ENCODE measurements at places on chromosomes 6 and 20.
A peak's percentile ranks its signal among the peaks of the same experiment; 100 is the strongest.

- no peak for DNase-seq
These were observed 188.2 kb downstream of the FNDC1 start for GRCh38 chr6:159357211-159357915.

- DNase-seq: no peak
These were observed 14.7 kb downstream of the LRRC73 start for GRCh38 chr6:43495409-43495941.

DNA sequence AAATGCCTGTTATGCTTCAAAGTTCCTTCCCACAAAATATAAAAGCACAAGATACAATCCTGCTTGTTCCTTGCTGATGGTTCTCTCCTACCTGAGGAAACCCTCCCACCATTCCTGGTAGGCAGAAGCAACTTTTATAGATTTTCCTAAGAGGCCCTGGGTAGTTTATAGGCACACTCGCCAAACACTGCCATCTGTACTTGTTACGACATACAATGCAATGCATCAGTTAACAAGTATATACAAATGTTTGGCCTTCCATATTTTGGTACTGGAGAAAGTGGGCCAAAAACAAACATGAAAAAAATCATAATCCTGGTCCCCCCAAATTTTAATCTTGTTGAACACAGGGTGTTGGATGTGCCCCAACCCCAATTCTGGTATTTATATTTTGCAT lies 16.6 kb downstream of the MCM9 start:
- DNase-seq: no peak

- no peak for DNase-seq
These were observed 853.8 kb downstream of the MAFB start for GRCh38 chr20:39835130-39835842.

GRCh38 chr20:41086402-41087324 lies 50.7 kb upstream of the PLCG1 start:
- DNase-seq: no peak

GRCh38 chr20:32798046-32798981 lies 21.4 kb upstream of the MAPRE1 start:
- DNase-seq: no peak

- peak; percentile 46 for DNase-seq
These were observed 25.4 kb upstream of the HLA-E start for GRCh38 chr6:30463651-30464618.

GRCh38 chr20:59453759-59454560 lies 150.4 kb upstream of the PHACTR3 start:
- DNase-seq: no peak

GRCh38 chr20:35077341-35077740 lies 15.3 kb downstream of the TRPC4AP start:
- DNase-seq: no peak

GRCh38 chr6:163354085-163354484 lies 60.4 kb upstream of the QKI start:
- DNase-seq: no peak

GRCh38 chr20:53150532-53150931 lies 178.4 kb downstream of the TSHZ2 start:
- DNase-seq: no peak

GRCh38 chr6:116386581-116387299 lies 16.0 kb downstream of the DSE start:
- DNase-seq: no peak

DNA sequence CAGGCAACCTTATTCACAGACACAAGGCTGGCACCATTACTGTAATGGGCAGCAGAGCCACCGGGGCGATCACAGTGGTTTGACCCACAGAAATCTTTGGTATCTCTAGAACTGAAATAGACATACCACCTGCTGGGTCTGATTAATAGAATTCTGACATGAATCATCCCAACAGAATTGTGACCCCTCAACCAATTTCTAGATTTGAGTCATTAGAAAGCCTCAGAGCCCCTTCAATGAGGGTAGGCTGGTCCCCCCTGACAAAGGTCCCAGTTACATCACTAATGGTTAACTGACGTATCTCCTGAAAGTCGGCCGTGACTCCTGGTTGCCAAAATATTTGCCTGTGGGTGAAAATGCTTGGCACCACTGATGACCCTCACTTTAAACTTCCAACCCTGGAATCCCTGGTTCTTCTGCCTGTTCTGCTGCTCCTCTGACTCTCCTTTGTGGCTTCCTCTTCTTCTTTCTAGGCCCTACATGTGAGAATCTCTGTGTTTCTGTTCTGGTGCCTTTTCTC lies 124.9 kb upstream of the ARID1B start:
- no peak for DNase-seq

GRCh38 chr6:111478749-111479148 lies 4.3 kb downstream of the REV3L start:
- no peak for DNase-seq

DNA sequence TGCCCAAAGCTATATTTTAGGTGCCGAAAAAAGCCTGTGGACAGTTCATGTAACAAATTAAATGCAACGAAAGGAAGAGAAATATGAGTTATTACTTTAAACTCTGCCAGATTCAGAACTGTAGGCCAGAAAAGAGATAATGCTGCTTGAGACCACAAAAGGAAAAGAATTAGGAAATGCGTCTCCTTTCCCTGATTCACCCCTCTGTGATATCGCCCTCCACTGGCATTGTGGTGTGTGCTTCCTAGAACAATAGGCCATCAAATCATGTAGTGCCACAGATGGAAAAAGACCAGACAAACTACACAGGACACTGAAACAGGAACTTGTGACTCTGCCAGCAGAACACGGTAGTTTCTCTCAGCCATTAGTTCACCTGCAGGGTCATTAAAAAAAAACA lies 14.7 kb upstream of the LAMA4 start:
- DNase-seq: no peak

DNA sequence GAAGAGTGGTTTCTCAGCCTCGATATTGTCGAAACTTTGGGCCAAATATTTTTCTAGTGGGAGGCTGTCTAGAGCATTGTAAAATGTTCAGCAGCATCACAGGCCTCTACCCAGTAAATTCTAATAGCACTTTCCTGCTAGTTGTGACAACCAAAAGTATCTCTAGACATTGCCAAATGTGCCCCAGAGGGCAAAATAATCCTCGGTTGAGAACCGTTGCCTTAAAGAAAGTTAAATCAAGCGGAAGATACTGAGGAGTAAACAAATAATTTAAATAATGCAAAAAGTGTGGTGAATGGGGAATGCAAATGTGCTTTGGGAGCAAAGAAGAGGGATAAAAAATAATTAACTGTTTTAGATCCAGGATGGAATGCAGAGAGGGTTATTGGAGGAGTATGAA lies 106.4 kb upstream of the ASCC3 start:
- DNase-seq: no peak

GRCh38 chr6:33272275-33273128 lies 627 bp downstream of the RPS18 start:
- DNase-seq: no peak

DNA sequence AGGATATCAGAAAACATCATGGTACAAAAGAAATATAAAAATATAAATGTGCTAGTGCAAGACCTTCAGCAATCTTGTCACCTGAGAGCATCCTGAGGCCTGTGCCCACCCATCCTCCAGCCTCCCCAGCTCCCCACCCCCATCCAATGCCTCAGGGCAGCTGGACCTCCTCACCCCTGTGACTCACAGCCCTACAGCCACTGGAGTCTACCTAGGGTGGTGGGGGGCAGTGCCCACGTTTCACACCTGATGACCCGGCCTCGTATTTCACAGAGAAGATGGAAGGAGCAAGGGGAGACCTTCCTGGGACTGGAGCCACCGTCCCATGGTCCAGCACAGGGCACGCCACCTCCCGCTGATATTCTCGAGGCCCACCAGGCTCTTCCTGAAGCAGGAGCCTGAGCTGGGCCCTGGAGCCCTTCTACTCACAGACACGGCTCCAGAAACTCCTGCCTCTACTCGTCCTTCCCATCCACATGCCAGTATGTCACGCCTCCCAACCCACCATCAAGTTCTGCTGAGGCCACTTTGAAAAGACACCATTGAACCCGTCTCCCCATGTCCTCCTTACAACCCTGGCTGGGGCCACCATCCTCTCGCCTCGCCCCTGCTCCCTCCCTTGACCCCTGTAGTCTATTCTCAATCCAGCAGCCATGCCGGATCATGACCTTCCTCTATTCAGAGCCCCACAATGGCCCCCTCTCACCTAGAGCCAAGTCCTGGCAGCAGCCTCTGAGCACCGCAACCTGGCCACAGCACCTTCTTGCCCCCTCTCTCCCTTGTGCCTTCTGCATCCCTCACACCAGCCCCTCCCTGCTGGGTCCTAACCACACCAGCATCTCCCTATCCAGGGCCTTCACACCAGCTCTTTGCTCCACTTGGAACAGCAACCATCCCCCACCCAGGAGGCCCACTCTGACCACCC lies 13.3 kb downstream of the APMAP start:
- DNase-seq: no peak

- no peak for DNase-seq
These were observed 904 bp downstream of the B3GALT4 start for GRCh38 chr6:33277663-33278391.

DNA sequence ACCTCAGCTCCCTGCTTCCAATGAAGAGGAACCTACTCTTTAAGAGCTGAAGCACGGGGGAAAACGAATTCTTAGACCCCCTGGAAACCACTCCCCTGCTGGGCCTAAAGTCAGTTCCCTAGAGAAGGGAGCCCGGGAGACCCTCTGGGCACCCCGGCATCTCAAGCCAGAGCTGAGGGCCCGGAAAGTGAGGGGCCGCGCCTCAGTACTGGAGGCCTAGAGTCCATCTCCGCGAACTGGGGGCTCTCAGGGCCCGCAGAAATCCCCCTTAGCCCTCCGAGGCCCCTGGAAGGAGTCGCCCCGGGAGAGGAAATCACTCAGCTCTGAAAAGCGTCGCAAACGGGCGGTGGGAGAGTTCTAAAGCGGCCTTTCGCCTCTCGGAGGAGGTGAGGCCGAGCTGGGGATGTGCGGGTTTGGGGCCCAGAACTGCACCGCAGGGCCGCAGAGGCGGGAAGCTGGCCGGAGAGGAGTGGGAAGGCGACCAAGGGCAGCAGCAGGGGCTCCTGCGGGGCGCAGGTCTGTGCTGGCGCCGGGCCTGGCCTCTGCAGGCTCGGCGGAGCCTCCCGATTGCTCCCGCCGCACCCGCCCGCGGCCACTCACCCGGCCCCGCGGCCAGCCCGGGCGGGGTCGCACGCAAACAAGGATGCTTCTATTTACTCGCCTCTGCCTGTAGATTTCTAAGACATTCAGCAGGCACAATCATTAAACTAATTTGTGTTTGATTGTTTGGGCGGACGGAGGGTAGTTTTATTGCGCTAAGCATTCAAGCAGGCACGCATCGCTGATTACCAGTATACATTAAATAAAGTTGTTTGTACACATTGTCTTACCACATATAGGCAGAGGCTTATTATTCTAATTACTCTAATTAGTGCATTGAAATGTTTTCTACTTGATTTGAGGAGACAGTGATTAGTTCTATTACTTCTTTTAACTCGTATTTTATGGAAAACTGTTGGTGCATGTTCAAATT lies 9.2 kb downstream of the POU3F2 start:
- DNase-seq: no peak

GRCh38 chr6:18464176-18464575 lies 77.0 kb downstream of the RNF144B start:
- no peak for DNase-seq

DNA sequence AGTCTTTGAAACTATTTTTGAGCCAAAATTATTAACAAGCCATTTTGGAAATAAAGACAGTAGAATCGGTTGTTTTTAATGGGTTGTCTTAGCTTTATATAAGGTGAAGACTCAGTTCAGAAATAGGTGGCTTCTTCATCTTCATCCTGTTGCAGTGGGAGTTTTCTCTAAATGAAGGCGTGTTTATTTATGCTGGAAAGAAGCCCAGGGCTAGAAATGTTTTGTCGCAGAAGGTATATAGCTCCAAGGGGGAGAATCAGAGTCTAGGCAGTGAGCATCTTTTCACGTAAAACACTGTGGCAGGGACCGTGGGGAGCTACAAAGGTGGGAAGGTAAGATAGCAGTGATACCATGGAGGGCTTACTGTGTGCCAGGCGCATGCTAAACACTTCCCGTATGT lies 34.3 kb downstream of the FARS2 start:
- no peak for DNase-seq

GRCh38 chr6:114886670-114887436 lies 544.0 kb upstream of the HS3ST5 start:
- no peak for DNase-seq

- DNase-seq: no peak
These were observed 667.0 kb upstream of the MARCKS start for GRCh38 chr6:113190170-113190569.

DNA sequence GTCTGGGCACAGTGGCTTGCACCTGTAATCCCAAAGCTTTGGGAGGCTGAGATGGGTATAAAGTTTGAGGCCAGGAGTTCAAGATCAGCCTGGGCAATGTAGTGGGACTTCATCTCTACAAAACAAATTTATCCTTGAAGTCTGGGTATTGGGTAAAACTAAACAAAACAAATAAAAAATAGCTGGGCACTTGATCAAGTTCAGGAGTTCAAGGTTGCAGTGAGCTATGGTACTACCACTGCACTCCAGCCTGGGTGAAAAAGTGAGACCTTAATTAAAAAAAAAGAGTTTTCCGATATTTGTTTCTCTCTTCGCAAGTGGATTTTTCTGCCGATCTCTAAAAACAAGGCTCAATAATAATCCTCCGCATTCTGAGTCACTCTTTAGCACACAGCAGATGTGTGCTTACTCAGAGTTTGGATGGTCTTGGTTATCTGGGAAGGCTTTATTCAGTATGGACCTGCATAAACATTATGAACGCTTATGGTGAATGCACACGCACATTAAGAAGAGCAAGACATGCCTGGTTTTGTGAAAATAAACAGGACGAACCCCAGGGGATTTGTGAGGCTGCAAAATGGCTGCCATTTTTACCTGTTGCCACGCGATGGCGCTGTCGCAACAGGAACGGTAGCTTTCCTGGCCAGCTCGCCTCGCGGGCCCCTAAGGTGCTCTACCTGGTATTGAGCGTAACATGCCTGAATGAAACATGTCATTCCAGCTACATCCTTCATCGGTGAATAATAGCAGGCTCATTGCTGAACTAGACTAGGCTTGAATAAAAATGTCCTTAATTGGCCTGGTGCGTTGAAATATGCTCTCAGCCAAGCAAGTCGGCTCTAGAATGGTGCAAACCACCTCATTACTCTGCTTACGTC lies 6.0 kb downstream of the OPN5 start:
- DNase-seq: peak; percentile 10

DNA sequence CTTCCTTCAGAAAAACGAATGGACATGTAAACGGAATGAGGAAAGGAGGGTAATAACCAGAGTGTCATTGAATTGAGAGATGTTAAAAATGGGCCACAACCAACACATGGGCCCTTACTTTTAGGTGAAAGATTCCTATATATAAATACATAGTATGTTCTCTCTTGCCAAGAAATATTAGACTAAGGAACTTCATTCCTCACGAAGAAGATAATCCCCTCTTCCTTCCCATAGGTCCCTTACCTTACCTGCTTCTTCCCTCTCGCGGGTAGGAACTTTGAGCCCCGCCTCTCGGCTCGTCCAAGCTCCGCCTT lies 295 bp upstream of the TBC1D22B start:
- DNase-seq: no peak

DNA sequence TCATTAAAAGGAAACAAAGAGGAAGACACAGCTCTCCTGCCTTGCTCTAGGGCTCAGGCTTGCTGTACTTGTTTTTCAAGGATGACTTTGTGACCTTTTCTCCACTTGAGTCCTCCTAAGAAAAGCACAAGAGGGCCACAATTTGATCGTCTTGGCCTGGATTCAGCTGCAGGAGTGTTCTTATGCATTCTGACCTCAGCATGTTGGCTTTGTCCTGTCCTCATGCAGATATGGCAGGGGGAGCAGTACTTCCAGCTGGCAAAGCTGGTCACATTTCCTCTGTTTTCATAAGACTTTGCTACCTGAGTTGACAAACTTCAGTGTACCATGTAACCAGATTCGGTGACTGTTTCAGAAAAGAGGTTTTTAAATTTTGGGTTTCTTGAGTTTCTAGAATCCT lies 30.8 kb downstream of the KDM1B start:
- DNase-seq: no peak
